WERI-Rb-1 (cell line): ENCODE measurements at places on chromosomes 6 and 20.

DNA sequence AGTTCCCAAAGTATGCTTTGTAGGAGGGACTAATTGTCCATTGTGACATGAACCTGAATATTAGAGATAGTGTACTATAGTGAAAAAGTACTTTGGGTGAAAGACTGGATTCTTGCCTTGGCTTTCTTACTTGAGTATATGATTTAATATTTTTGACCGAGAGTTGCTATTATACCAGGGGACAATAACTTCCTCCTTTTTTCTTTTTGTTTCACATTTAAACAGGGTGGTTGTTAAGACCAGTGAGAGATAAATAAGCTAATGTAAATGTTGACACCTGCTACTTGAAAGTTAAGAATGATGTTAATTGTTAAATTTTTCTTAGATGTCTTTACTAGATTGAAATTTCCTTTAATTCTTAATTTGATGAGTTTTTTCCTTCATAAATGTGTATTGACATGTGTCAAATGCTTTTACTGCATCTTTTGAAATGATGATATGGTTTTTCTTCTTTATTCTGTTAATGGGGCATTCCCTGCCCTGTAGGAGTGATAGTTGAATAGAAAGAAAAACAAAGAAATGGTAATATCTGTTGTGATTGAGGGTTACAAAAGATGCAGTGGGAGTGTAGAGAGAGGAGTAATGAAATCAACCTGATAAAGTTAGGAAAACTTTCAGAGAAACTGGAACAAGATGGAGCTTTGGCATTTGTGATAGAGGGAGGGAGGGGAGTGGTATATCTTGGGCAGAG, 48.4 kb downstream of the ZFAND3 start:
- no peak for DNase-seq

- no peak for DNase-seq
These were observed 188.0 kb upstream of the TENT5A start for GRCh38 chr6:81940451-81940985.

DNA sequence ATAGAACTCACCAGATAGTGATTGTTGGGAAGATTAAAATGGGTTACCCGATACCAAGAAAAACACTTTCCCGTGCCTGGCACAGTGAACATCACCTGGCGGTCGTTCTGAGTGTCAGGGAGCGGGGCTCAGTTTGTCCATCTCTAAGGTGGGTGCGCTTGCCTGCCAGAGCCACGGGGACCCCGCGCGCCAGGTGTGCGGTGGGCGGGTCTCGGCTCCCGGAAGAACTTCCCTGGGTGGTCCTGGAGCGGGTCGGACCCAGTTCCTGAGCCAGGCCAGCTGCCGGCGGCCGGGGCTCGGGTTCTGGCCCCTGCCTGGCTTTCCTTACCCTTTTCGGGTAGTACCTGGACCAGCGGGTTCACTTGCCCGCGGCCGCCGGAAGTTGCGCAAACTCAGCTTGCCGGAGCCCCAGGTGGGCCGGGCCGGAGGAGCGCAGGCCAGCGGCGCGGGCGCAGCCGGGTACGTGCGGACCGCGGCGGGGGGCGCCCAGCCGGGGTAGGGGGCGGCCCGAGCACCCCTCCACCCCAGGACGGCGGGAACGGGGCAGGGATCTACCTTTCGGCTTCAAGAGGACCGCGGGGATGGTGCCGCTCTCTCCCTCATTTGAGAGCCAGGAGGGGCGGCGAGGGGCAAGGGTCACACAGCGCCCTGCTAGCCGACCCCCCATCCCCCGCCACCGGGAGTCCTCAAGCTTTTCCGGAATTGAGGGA, 7.5 kb downstream of the FAM110A start:
- DNase-seq: no peak

DNA sequence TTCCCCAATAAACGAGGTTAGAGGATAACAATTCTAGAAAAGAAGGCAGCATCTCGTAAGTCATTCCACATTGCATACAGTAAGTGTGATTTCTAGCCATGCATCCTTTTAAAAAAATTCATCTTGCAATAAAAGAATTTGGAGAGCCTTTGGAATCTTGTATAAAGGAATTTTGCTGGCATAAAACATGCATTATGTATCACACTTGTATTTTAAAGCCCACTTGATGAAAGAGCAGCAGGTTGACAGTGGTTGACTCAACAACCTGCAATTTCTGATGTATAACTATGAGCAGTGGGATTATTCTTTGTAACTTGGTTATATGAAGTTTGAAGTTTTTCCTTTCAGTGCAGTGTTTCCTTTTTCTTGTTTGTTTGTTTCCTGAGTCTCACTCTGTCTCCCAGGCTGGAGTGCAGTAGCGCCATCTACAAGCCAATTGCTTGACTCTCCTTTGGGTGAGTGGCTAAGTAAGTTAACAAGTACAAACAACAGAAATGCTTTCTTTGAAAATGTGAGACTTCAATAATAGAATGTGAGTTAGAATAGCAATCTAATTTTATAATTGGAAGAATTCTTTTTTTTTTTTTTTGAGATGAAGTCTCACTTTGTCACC, 39.9 kb downstream of the JARID2 start:
- no peak for DNase-seq

DNA sequence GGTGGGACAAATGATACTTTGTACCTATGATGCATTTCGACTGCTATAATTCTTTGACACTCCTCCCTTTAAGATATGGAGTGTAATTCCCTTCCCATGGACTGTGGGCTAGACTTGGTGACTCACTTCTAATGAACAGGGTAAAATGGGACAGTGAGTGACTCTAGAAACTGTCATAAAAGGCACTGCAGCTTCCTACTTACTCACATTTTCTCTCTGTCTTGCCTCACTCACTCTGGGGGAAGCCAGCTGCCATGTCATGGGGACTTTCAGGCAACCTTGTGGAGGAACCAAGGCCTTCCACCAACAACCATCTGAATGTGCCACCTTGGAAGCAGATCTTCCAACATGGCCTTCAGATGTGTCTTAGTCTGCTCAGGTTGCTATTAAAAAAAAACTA, 12.9 kb upstream of the GFOD1 start:
- DNase-seq: no peak

- no peak for DNase-seq
These were observed 11.6 kb downstream of the JAG1 start for GRCh38 chr20:10662151-10662550.

GRCh38 chr6:153048631-153049030, 46.1 kb upstream of the MTRF1L start:
- no peak for DNase-seq

GRCh38 chr6:126188279-126188909, 151.5 kb upstream of the CENPW start:
- DNase-seq: no peak
